Activated CD8-positive, alpha-beta memory T cell treated with anti-CD3 and anti-CD28 coated beads for 1 hour (primary cell): ENCODE measurements at places on chromosomes 11 and 22.

DNA sequence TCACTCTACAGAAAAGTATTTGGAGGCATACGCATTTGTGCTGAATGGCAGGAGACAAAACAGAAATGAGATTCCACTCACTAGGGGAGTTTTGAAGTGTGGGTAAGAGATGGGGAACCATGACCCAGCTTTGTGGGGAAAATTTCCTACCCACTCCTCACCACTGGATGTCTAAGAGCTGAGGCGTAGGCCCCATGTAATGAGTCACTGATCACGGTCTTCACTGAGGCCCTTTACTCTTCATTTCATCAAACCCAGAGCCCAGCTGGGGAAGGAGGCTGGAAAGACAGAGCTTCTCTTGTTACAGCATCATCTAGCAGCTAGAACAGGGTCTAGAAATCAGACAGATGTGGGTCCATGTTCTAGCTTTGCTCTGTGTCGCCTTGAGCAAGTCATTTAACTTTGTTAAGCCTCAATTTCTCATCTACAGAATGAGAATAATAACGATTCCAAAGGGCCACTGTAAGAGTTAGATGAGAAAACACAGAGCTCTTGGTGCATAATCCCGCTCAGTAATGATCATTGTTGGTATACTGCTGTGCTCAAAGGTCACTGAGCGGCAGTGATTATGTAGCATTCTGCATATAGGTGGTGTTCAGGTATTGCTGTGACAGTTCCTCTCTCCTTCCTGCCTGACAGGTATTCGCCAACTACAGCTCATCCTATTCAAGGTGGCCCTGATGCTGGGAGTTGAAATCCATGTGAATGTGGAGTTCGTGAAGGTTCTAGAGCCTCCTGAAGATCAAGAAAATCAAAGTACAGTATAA is 97.2 kb downstream of the MICAL2 start:
- DNase-seq: no peak

DNA sequence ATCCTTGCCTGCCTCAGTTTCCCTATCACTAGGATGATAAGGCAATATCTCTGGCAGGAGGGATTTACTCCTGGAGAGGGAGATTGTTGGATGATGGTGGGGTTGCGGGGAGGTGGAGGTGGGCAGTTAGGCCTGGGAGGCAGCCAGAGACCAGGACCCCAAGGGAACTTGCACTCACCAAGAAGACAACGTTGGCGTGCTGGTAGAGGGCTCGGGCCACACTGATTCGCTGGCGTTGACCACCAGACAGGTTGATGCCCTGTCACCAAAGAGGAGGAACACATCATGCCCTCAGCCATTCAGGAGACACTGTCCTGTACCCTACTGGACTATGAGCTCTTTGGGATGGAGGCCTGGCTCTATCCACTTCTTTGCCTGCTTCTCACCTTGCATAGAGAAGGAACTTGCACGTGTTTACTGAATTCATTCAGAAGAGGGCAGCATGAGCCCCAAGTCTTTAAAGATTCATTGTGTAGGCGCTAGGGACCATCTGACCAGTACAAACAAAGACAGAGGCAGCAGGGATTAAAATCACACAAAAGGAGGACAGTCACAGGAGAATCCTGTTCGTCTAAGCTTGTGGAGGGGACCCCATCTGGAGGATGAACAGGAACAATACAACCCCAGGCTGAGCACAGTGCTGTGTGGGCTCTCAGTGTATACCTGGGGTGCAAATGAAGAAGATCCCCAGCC is 24.2 kb upstream of the KCNJ11 start:
- no peak for DNase-seq

DNA sequence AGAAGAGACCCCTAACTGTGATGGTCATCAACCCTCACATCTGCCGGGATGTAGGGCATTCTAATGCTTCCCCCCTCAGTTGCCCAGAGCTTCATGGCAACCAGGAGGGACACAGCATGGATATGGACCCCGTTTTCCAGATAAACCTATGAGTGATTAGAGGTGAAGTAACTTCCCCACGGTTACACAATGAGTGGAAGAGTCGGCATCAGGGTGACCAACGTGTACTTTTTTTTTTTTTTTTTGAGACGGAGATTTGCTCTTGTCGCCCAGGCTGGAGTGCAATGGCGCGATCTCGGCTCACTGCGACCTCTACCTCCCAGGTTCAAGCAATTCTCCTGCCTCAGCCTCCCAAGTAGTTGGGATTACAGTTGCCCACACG is 25.0 kb downstream of the TXN2 start:
- DNase-seq: no peak

- no peak for DNase-seq
These were observed 3.4 kb downstream of the TRPT1 start for GRCh38 chr11:64222651-64223000.

- no peak for DNase-seq
These were observed 70.0 kb downstream of the RBX1 start for GRCh38 chr22:41021061-41021612.

GRCh38 chr11:131408025-131408640 is 37.7 kb downstream of the NTM start:
- DNase-seq: no peak

DNA sequence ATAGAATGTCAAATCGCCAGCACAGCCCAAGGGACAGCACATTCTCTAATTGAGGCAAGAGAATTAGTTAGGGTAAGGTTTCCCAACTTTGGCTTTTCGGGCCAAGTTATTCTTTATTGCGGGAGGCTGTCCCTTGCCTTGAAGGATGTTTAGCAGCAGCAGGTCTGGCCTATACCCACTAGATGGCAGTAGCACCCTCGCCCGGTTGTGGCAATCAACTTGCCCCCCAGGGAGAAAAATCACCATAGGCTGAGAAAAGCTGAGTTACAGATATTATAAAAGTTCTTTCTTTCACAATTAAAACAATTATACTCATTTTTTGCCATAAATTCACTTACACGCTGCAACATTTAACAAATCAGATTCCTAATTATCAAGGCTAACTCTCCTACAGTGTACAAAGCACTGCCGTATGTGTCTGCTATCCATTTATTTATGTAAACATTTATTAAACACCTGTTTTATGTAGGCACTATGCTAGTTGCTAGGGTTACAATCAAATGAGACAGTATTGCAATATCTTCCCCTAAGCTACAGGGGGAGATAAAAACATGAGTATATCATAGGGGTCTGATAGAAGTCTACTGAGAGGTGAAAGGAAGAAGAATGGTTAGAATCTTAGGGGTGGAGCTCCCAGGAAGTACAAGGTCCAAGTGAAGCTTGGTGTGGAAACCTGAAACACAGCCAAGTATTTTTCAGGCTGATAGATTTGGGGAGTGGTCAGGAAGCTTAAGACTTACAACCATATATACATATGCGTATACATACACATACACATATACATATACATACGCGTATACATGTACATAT is 452.3 kb downstream of the RAB38 start:
- DNase-seq: no peak

DNA sequence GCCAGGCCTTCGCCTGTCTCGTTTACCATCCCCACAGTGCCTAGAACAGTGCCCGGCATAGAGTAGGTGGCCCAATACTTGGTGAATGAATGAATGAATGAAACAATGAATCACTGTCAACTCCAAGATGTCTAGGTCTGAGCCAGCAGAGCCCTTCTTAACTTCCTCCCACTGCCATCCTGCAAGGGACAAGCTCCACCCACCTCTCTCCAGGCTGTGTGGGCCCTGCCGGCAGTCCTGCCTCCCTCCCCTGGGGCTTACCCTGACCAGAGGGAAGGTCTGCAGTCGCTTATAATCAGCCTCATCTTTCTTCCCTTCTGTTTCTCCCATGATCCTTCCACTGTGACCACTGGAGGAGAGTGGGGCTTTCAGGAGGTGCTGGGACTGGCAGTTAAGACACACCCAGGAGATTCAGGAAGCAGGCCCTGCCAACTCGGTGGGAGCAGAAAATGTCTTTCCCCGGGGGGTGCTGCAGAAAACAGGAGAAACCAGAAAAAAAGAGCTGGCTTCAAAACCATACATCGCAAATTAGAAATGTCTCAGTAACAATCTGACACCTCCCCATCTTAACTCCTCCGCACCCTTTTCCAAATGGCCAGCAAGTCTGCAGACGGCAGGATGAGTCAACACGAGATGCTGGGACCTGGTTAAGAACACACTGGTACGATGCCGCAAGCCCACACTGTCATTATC is 11.4 kb downstream of the DNAL4 start:
- no peak for DNase-seq
